ENCODE measurements at places on chromosomes 3 and 15. TPM values are rescaled to one million over a fixed set of nuclear protein-coding genes. Genes with fewer than 3 reads are reported as not detected.

GRCh38 chr3:68560728-68561127 is 371.6 kb downstream of the TAFA4 start:
- H3K27me3 ChIP-seq = no peaks in the 10 kb centered on the region
- H3K4me1 ChIP-seq = no peaks in the 10 kb centered on the region
- no peak overlapping the region for H3K4me3 ChIP-seq
- DNase-seq = no peak
- no peaks in the 10 kb centered on the region for H3K36me3 ChIP-seq

- no peak overlapping the region for H3K27ac ChIP-seq
- no peaks in the 10 kb centered on the region for H3K4me1 ChIP-seq
- no peak overlapping the region for H3K4me3 ChIP-seq
- H3K27me3 ChIP-seq = no peaks in the 10 kb centered on the region
- DNase-seq = no peak
Measured at GRCh38 chr3:116020495-116020894, 397.2 kb downstream of the GAP43 start.

- no peak overlapping the region for H3K4me3 ChIP-seq
- peak; percentile 11 for DNase-seq
- no peaks in the 10 kb centered on the region for H3K36me3 ChIP-seq
- H3K27me3 ChIP-seq = no peaks in the 10 kb centered on the region
- peaks cover 4% of the 10 kb centered on the region for H3K4me1 ChIP-seq
- peak overlapping the region; percentile 64 for H3K27ac ChIP-seq
Measured at GRCh38 chr3:20023623-20024405, 11.8 kb upstream of the PP2D1 start.

GRCh38 chr3:38958026-38958720 is 93.6 kb downstream of the SCN11A start:
- no peak for DNase-seq
- H3K27ac ChIP-seq = no peak overlapping the region
- H3K36me3 ChIP-seq = no peaks in the 10 kb centered on the region
- H3K4me3 ChIP-seq = no peak overlapping the region
- no peaks in the 10 kb centered on the region for H3K4me1 ChIP-seq

DNA sequence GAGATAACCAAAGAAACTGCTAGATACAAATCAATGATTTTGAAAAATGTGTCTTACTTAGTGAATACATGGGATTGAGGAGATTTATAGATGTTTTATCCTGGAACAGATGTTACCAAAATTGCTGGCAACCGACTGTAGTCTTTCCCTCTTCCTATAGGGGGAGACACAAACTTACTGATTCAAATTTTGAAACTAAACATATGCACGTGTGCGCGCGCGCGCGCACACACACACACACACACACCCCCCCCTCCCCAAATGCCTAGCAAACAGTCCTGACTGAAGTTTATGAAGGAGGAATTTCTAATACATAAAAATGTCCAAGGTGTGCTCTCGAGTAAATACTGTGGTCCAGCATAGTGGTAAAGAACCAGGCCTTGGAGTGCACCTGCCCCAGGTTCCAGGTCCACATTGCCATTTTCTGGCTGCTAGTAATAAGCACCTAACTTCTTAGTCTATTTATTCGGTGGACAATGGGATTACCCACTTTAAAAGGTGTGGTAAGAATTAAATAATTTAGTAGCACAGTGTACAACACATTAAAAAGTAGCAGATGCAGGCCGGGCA is 18.5 kb upstream of the C3orf62 start:
- H3K4me1 ChIP-seq = peaks cover 32% of the 10 kb centered on the region
- H3K36me3 ChIP-seq = no peaks in the 10 kb centered on the region
- H3K4me3 ChIP-seq = no peak overlapping the region
- DNase-seq = no peak
- H3K27ac ChIP-seq = peak overlapping the region; percentile 85

- peak overlapping the region; percentile 99 for H3K27ac ChIP-seq
- H3K36me3 ChIP-seq = no peaks in the 10 kb centered on the region
- peak; percentile 82 for DNase-seq
- peaks cover 29% of the 10 kb centered on the region for H3K4me1 ChIP-seq
- no peaks in the 10 kb centered on the region for H3K27me3 ChIP-seq
Measured at GRCh38 chr3:20043396-20043795, 3.1 kb downstream of the KAT2B start.

GRCh38 chr3:48400824-48401433 is 28.9 kb downstream of the FBXW12 start:
- no peaks in the 10 kb centered on the region for H3K27me3 ChIP-seq
- peak; percentile 47 for DNase-seq
- peaks cover 5% of the 10 kb centered on the region for H3K4me1 ChIP-seq

DNA sequence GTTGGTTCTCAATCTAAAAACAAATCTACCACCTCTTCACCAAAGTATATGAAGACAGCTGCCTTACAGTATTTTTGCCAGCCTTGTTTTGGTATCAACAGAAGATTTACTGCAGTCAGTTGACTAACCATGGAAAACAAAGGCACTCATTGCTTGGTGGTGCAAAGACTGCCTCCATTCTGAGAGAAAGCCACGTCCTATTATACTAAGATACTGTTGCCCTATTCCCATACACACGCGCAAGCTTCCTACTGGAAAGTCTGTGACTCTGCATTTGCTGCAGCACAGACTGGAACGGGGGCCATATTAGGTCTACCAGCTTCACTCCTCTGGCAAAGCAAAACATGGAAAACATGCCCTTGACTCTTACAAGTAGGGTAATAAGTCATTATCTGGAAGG is 18.0 kb downstream of the MTMR10 start:
- no peak overlapping the region for H3K4me3 ChIP-seq
- no peaks in the 10 kb centered on the region for H3K27me3 ChIP-seq
- no peak overlapping the region for H3K27ac ChIP-seq
- H3K36me3 ChIP-seq = no peaks in the 10 kb centered on the region
- H3K4me1 ChIP-seq = peaks cover 25% of the 10 kb centered on the region
- DNase-seq = no peak

GRCh38 chr3:136919799-136920580 is 37.8 kb upstream of the IL20RB start:
- peaks cover 35% of the 10 kb centered on the region for H3K4me1 ChIP-seq
- H3K27me3 ChIP-seq = no peaks in the 10 kb centered on the region
- H3K4me3 ChIP-seq = no peak overlapping the region
- H3K27ac ChIP-seq = peak overlapping the region; percentile 45
- no peaks in the 10 kb centered on the region for H3K36me3 ChIP-seq
- no peak for DNase-seq

GOLGA6B gene
- total RNA-seq = not detected

HACL1 gene
- total RNA-seq = 25.3 TPM

CFAP100 gene
- total RNA-seq = not detected

SERPINI2 gene
- not detected for total RNA-seq

IL5RA gene
- total RNA-seq = not detected

GOLGA8T gene
- total RNA-seq = not detected

NANOGP8 gene
- total RNA-seq = not detected

GOLGA6L7 gene
- total RNA-seq = not detected
